ENCODE measurements at places on chromosomes 4 and X. TPM values are rescaled to one million over a fixed set of nuclear protein-coding genes. Genes with fewer than 3 reads are reported as not detected.
A peak's percentile ranks its signal among the peaks of the same experiment; 100 is the strongest.

GAGE12E gene
- not detected for total RNA-seq

DNA sequence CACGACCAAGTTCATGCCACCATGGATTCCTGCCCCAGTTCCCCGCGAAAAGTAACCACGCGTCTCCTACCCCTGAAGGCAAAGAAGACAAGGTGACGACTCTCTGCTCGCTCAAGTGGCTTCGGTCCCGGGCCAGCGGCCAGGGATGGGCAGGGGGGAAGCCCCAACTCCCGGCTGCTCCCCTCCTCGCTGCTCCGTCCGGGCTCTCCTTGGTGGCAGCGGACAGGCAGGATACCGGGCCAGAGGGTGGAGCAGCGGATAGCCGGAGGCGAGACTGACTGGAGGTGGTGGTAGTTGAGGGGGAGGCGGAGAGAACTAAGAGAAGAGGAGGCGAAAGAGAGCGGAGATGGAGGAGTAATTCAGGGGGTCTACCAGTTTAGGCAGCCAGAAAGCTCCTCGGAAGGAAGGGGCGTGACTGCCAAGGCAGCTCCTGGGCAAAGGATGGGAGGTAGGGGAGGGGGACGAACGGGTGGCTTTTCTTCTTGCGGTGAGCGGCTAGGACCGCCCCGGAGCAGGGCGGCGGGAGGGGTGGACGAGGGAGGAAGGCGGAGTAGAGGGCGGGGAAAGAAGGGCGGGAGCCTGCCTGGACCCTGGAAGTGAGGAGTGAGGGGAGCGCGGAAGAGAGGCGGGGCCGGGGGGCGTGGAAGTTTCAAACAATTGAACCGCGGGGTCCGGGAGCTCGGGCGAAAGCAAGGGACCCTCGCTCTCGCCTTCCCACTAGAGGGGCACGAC is at the start of gene AMOT:
Gene AMOT (minus strand): TSS at position 450 of the 732 bp plus-strand sequence. CDS start 17,705 bp downstream, outside the sequence.
- peak; percentile 87 for ATAC-seq

DNA sequence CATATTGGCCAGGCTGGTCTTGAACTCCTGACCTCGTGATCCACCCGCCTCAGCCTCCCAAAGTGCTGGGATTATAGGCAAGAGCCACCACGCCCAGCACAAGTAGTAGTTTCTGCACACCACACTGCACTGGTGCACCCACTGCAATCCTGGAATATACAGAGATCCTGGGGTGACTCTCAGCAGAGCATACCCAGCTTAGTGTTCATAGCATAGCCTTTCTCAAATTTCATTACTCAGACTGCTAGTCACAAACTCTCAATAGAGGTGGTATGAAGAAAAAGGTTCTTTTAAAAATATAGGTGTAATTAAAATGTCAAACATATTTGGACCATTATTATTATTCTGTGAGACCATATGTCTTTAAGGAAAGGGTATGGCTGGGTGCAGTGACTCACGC is 6.2 kb upstream of the ARHGAP10 start:
- ATAC-seq: no peak

DNA sequence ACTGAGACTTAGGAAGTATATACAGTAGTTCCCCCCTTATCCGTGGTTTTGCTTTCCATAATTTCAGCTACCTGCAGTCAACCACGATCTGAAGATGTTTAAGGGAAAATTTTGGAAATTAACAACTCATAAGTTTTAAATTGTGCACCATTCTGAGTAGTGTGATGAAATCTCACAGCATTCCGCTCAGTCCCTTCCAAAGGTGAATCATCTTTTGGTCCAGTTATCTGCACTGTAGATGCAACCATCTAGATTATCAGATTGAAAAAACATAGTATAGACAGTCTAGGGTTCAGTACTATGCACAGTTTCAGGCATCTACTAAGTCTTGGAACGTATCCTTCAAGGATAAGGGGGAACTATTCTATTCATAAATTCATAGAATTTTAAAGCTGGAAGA is 109.0 kb downstream of the ANXA3 start:
- no peak for ATAC-seq

DNA sequence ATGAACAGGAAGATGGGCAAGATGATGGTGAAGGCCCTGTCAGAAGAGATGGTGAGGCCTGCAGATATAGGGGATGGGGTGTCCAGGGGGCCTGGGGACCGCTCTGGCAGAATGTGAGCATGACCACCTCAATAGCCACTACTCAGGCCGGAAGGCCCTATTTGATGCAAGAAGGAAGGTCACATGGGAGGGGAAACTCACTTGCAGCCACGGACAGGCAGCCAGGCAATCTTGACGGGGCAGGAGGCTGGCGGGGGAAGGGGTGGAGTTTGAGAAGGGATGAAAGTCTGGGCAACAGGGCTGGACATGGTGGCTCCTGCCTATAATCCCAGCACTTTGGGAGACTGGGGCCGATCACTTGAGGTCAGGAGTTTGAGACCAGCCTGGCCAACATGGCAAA is 8.8 kb downstream of the SASH3 start:
- ATAC-seq: no peak

GRCh38 chr4:1003271-1004070 is 8.0 kb upstream of the FGFRL1 start:
- ATAC-seq: no peak

DNA sequence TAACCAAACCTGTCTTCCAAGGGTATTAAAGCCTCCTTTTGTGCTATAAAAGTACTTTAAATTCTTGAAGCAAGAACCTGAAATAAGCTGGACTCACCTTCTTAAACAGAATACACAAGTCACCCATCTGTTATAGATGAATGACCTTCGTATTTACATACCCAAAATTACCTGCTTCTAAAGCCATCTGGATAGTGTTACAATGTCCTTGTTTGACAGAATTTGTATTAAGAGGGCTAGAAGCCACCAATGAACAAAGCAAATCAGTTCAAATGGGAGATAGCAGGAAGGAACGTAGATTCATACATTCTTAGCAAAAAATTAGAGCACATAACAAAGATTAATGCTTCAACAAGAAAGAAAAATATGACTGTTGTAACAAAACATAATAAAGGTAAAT is 33.7 kb upstream of the CCSER1 start:
- ATAC-seq: no peak

DNA sequence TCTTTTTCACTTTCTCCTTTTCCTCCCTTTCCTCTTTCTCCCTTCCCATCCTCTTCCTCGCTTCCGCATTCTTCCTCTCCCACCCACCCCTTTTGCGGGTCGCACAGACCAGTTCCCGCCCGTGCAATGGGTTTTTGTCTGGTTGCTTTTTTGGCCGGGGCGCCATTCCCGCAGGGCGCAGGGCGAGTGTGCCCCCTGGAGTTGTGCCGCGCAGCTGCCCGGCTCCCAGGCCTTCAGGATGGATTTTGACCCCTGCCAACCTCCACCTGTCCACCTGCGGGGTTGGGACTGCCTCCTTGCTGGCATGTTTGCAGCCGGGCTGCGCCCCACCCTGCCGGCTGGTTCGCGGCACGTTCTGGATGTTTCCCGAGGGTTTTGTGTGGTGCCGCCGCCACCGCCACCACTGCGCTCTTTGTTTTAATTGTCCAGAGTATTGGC is 578 bp upstream of the SEL1L3 start:
- ATAC-seq: no peak

GRCh38 chrX:21863241-21863640 is 7.5 kb downstream of the YY2 start:
- ATAC-seq: no peak

- no peak for ATAC-seq
Measured at GRCh38 chr4:98939892-98940298, 11.0 kb upstream of the EIF4E start.

GRCh38 chr4:114191496-114191895 is 212.0 kb upstream of the ARSJ start:
- no peak for ATAC-seq

GRCh38 chrX:132740316-132741123 is 217.9 kb downstream of the HS6ST2 start:
- no peak for ATAC-seq

DNA sequence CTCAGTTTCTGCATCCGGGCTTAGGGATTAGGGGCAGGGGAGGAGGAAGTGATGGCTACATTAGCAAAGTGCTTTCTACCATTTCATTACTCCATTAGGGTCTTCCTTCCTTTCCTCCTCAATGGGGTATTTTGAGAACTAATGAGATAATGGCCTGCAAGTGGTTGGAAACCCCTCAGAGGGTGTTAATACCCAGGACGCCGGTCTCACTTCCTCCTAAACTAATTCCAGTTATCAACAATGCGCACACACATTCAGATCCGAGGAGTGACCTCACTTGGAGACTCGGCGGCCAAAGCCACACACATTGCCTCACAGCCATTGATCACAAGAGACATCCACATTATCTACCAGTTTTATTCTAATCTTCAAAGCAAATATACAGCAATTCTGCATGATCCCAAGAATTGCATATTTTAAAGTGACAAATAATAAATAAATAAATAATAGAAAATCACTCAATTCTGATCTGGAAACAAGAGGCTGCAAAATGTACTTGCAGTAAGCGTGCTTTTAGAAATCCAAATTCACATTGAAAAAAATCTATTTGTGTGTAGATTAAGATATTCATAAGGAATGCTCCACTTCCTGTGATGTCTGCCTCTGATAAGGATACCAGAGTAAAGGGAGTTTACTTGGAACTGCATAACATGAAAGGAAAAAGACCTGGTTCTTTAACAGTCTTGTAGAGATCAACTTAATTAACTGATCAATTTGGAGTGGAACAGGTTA is 329.1 kb downstream of the FBXW7 start:
- ATAC-seq: no peak

- ATAC-seq: no peak
Measured at GRCh38 chr4:125111323-125111722, 203.4 kb upstream of the FAT4 start.

DNA sequence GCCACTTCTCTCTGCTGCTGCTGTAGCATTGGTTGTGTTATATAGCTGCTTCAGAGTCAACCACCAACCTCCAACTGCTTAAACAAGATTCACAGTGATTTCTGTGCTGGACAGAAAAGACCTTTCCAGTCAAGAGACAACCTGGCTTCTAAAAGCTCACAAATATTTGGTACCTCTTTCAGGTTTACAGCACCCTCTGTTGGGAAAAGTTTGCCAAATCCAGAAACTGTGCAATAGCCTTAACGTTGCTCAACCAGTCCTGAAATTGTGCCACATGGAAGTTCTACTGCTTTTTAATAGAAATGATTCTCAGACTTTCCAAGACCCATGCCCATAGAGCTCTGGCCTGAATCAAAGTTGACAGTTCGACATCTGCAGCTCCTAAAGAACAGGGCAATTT is 842.1 kb upstream of the HTR2C start:
- ATAC-seq: no peak

LIMCH1 gene
- 82.9 TPM for total RNA-seq

DNA sequence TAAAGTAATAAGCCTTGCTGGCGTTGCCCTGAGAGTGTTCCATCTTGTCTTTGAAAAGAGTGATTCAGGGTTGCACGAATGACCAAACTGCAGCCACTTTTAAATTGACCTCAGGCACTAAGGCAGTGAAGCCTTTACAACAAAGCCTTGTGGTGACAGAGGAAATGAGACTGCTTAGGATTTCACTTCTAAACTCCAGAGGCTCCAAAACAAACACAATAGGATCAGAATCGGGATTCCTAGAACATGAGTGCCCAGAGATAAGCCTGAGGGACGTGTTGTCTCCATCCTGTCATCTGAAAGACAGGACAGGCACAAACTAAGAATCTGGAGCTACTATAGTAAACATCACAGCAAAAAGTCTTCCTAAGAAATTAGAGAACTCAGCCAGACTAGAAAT is 405.2 kb downstream of the PPARGC1A start:
- ATAC-seq: no peak

GRCh38 chr4:19164334-19164733 is 1087.4 kb upstream of the SLIT2 start:
- no peak for ATAC-seq

DNA sequence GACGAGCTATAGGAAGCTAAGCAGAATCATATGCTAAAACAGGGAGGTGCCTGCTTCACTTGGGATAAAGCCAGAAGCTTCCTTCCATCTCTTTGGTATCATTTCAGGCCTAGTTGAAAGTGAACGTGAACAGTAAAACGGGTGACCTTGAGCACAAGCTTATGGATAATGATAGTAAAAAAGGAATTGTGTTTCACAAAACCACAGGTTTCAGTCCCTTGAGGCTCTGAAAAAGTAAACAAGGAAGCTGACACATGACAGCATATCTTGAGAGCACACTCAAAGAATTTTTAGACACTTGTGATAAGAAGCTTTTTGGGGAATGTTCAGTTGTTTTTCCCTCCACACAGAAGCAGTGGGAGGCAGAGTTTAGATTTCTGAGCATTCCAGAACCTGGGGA is 286.1 kb downstream of the DCHS2 start:
- no peak for ATAC-seq

- no peak for ATAC-seq
Measured at GRCh38 chr4:152385551-152385950, 150.3 kb downstream of the FBXW7 start.

CPEB2 gene
- total RNA-seq: 27.9 TPM

DNA sequence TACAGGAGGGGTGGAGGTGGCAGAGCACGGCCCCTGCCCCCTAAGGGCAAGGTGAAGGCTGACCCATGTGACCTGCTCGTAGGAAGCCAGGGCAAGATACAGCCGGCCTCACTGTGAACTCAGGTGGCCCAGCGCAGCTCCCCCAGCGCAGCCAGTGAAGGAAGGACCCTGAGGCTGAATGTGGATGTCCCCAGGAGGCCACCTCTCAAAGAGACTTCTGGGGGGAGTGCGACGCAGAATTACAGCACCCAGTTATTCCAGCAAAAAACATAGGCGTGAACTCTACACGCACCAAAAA is 52.6 kb downstream of the ZFYVE28 start:
- no peak for ATAC-seq

TBC1D25 gene
- 12.4 TPM for total RNA-seq

GRCh38 chr4:38489924-38490639 is 173.9 kb upstream of the KLF3 start:
- peak; percentile 41 for ATAC-seq

- ATAC-seq: peak; percentile 57
Measured at GRCh38 chrX:136065044-136065671, 79.9 kb downstream of the SLC9A6 start.

- no peak for ATAC-seq
Measured at GRCh38 chr4:114015444-114015899, 36.0 kb upstream of the ARSJ start.

ENOX2 gene
- 16.5 TPM for total RNA-seq

TMPRSS11D gene
- total RNA-seq: 1.9 TPM

DNA sequence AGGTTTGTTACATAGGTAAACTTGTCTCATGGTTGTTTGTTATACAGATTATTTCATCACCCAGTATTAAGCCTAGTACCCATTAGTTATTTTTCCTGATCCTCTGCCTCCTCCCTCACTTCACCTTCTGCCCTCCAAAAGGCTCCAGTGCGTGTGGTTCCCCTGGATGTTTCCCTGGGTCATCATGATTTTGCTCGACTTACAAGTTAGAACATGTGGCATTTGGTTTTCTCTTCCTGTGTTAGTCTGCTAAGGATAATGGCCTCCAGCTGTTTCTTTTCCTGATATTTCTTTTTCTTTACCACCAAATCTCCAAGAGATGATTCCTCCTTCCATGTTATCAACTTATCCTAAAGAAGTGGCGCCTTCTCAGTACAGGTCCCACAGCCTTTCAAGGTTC is 543.1 kb upstream of the ADGRL3 start:
- ATAC-seq: no peak

DNA sequence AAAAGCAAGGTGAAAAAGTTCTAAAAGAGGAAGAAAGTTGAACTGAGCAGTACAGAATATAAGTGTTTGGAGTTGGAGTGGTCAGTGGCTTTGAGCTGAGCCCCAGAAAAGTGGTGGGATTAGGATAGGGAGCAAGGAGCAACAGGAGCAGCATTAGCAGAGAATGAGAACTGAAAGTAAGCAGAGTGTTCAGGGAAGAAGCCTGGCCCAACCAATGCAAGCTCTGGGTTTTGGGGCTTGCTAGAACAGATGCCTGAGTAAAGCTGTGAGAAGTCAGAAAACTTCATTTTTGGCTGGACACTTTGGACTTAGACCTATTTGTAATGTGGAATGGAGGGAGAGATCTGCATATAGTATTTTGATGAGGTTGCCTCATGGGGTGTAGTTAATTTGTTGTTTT is 17.8 kb downstream of the JADE1 start:
- ATAC-seq: no peak
